ENCODE measurements at places on chromosomes 4 and X.

- H3K27me3 ChIP-seq: no peaks in the 10 kb centered on the region
- H3K4me3 ChIP-seq: no peak overlapping the region
- DNase-seq: no peak
- H3K36me3 ChIP-seq: no peaks in the 10 kb centered on the region
Observed at GRCh38 chrX:70032792-70033191, 16.9 kb downstream of the AWAT2 start.

GRCh38 chrX:72245461-72246089 is 6.7 kb upstream of the ERCC6L start:
- H3K4me3 ChIP-seq: no peak overlapping the region
- peak; percentile 45 for DNase-seq
- H3K27me3 ChIP-seq: no peaks in the 10 kb centered on the region
- H3K27ac ChIP-seq: no peak overlapping the region
- no peaks in the 10 kb centered on the region for H3K4me1 ChIP-seq

DNA sequence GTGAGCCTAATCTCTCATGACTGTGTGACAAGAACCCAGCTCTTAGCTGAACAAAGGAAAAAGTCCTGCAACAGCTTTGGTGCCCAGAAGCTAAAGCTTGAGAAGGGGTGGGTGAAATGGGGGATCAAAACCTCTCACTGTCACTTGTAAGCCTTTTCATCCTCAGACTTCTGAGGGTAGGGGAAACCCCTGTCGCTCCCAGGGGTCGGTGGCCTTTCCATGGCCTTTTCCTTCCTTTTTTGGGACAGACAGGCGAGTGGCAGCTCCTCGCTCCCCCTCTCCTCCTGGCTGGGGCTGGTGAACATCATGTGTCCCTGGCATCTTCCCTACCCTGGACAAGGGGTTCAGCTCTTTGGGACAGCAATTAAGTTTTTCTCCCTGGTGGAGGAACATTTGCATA is 78.2 kb downstream of the FAM47A start:
- H3K36me3 ChIP-seq: no peaks in the 10 kb centered on the region
- peaks cover 17% of the 10 kb centered on the region for H3K4me1 ChIP-seq
- no peak overlapping the region for H3K27ac ChIP-seq
- DNase-seq: no peak
- H3K27me3 ChIP-seq: no peaks in the 10 kb centered on the region

DNA sequence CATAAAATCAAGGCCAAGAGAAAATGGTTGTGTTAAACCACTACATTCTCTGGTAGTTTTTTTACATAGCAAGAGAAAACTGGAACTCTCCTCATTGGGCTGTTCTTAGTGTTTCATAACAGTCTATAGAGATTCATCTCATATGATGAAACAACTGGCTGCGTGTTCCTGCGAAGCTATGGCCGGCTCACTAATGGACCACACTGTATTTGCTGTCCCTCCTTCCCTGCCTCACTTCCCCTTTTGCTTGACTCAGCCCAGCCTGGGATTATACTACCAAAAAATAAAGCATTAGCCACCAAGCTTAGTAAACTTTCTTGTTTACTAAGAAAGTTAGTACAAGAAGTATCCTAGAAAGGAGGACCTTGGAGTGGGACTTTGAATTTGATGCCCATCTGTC is 31.6 kb upstream of the LSM6 start:
- H3K36me3 ChIP-seq: no peaks in the 10 kb centered on the region
- peaks cover 28% of the 10 kb centered on the region for H3K27me3 ChIP-seq
- H3K4me3 ChIP-seq: no peak overlapping the region
- no peaks in the 10 kb centered on the region for H3K4me1 ChIP-seq
- no peak overlapping the region for H3K27ac ChIP-seq

- H3K4me1 ChIP-seq: no peaks in the 10 kb centered on the region
- H3K27ac ChIP-seq: no peak overlapping the region
- H3K4me3 ChIP-seq: no peak overlapping the region
- H3K36me3 ChIP-seq: no peaks in the 10 kb centered on the region
- no peak for DNase-seq
Observed at GRCh38 chrX:9071031-9071650, 37.2 kb upstream of the FAM9B start.

DNA sequence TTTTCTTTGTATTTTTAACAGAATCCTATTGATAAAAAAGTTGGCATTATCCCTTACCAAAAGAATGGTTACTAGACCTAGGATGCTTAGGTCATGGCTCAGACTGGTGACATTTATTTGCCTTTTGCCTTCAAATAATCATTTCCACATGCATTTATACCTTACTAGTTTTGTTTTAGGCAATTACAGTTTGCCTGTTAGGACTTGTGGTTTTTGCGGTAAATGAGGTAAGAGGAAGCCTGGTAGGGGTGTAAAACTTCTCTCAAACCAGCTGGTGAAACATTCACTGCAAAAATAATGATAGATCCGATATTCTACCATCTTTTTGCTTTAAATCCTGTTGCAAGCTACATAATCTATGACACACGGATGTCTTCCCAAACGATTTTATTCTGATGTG is 12.1 kb downstream of the LAMP2 start:
- no peak for DNase-seq
- H3K27ac ChIP-seq: no peak overlapping the region
- no peaks in the 10 kb centered on the region for H3K27me3 ChIP-seq
- peaks cover 3% of the 10 kb centered on the region for H3K36me3 ChIP-seq
- H3K4me1 ChIP-seq: peaks cover 18% of the 10 kb centered on the region

GRCh38 chr4:110159541-110159940 is 38.9 kb downstream of the ELOVL6 start:
- H3K36me3 ChIP-seq: peaks cover 2% of the 10 kb centered on the region
- H3K27me3 ChIP-seq: no peaks in the 10 kb centered on the region
- no peak overlapping the region for H3K27ac ChIP-seq
- H3K4me3 ChIP-seq: no peak overlapping the region
- H3K4me1 ChIP-seq: peaks cover 28% of the 10 kb centered on the region
- DNase-seq: no peak

DNA sequence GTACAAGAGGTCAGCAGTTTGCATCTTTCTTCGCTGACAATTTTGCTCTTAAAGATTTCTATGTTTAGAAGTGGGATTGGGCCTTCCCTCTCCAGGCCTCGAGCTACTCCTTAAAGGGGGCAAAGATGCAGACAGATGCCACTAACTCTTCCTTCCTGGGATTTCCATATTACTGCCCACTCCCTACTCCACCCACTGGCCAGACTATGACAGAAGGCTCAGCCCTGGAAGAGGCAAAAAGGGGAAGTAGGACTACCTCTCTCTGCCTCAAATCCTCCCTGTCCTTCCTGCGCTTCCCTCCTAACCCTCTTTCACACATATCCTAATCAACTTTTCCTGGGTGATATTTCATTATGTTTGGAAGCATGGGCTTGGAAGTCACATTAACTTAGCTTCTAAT is 58.3 kb downstream of the EVC2 start:
- H3K36me3 ChIP-seq: peaks cover 33% of the 10 kb centered on the region
- H3K27ac ChIP-seq: no peak overlapping the region
- no peak overlapping the region for H3K4me3 ChIP-seq
- no peaks in the 10 kb centered on the region for H3K4me1 ChIP-seq
- DNase-seq: no peak

GRCh38 chr4:175280153-175280552 is 362.0 kb downstream of the ADAM29 start:
- H3K36me3 ChIP-seq: no peaks in the 10 kb centered on the region
- H3K27me3 ChIP-seq: no peaks in the 10 kb centered on the region
- no peak overlapping the region for H3K27ac ChIP-seq

DNA sequence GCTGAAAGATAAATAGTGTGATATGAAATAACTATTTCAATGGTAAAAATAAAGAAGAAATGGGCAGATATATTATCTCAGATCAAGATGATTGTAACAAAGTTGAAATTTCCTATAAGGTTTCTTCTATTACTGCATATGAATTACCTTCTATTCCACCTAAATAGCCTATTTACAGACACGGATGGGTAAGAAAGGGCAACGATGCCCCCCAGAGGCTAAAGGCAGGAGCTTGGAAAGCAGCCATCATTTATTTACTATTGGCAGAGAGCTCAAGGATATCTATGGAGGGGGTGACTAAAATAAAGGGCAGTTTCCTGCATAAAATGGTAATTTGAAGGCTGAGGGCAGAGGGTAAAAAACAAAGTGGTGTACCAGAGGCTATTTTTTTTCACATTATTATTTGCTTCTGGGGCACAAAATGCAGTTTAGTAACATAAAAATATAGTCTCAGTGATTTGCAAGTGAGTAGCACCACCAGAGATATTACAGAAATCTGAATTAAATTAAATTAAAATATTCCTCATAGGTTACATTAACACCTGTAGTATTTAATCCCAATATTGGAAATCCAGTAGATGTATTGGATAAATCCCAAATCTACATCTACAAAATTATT is 123.1 kb downstream of the BTC start:
- H3K27me3 ChIP-seq: peaks cover 28% of the 10 kb centered on the region
- no peak overlapping the region for H3K27ac ChIP-seq
- DNase-seq: no peak
- H3K4me1 ChIP-seq: peaks cover 3% of the 10 kb centered on the region
- H3K36me3 ChIP-seq: no peaks in the 10 kb centered on the region

DNA sequence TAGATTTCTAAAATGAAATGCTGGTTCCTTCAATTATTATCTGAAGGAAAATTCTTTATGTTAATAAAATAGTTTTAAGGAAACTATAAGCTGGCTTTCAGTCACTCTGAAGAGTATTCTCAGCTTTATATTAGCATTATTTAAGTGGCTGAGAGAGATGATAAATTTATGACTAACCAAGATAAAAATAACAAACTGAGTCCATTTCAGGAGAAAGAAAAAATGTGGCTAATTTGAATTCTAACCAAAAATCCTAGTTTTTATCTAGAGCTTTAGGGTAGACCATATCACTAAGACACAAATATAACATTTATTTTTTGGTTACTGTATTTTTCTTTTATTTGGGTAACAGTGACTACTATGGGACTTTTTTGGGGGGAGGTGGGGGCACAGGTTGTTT is 59.4 kb upstream of the NAP1L5 start:
- DNase-seq: no peak
- no peak overlapping the region for H3K4me3 ChIP-seq
- H3K27ac ChIP-seq: no peak overlapping the region
- H3K36me3 ChIP-seq: peaks cover 6% of the 10 kb centered on the region

GRCh38 chrX:84956304-84956703 is 47.4 kb upstream of the APOOL start:
- no peak for DNase-seq
- H3K36me3 ChIP-seq: no peaks in the 10 kb centered on the region
- no peaks in the 10 kb centered on the region for H3K27me3 ChIP-seq
- no peaks in the 10 kb centered on the region for H3K4me1 ChIP-seq

GRCh38 chr4:5793514-5793913 is 82.5 kb downstream of the EVC start:
- no peak overlapping the region for H3K27ac ChIP-seq
- H3K27me3 ChIP-seq: no peaks in the 10 kb centered on the region
- H3K4me3 ChIP-seq: no peak overlapping the region
- DNase-seq: no peak
- peaks cover 32% of the 10 kb centered on the region for H3K36me3 ChIP-seq

GRCh38 chrX:129462707-129463106 is 60.6 kb downstream of the SMARCA1 start:
- H3K27ac ChIP-seq: no peak overlapping the region
- H3K36me3 ChIP-seq: peaks cover 19% of the 10 kb centered on the region
- no peaks in the 10 kb centered on the region for H3K4me1 ChIP-seq
- no peaks in the 10 kb centered on the region for H3K27me3 ChIP-seq
- DNase-seq: no peak
- H3K4me3 ChIP-seq: no peak overlapping the region

GRCh38 chrX:23938690-23939089 is 30.9 kb downstream of the CXorf58 start:
- H3K4me3 ChIP-seq: no peak overlapping the region
- H3K36me3 ChIP-seq: no peaks in the 10 kb centered on the region
- no peak for DNase-seq
- no peak overlapping the region for H3K27ac ChIP-seq
- peaks cover 12% of the 10 kb centered on the region for H3K4me1 ChIP-seq
- H3K27me3 ChIP-seq: no peaks in the 10 kb centered on the region

GRCh38 chr4:95439896-95440295 is 108.9 kb downstream of the UNC5C start:
- H3K27me3 ChIP-seq: no peaks in the 10 kb centered on the region
- no peak overlapping the region for H3K27ac ChIP-seq
- H3K36me3 ChIP-seq: peaks cover 5% of the 10 kb centered on the region
- no peak overlapping the region for H3K4me3 ChIP-seq
- no peak for DNase-seq

DNA sequence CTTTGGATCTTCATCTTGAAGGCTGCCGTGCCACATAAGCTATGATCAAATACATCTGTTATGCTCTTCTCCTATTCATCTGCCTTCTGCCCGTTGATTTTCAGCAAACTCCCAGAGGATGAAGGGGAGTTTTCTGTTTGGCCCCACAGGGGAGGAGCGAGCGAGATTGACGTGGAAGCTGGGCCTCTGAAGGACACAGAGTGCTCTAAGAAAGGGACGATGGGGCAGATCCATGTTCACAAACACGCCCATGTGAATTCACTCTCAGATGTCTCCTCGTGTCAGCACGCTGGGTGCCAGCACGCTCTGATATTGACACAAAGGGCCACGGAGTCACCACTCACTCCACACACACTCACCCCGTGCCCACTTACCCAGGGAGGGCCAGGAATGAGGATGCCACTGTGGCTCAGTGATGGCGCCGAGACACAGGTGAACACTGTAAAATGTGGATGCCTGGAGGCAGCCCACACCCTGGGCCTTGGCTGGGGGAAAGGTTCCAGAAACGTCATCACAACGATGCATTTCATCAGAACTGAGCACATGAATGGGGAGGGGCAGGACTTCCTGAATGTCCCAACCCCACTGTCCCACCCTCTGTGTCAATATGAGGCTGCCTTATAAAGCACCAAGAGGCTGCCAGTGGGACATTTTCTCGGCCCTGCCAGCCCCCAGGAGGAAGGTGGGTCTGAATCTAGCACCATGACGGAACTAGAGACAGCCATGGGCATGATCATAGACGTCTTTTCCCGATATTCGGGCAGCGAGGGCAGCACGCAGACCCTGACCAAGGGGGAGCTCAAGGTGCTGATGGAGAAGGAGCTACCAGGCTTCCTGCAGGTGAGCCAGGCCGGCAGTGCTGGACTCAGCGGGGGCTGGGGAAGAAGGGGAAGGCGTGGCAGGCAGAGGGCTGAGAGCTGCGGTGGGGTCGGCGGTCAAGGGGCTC is at the start of gene S100P:
Gene S100P (plus strand): TSS at position 648 of the 946 bp plus-strand sequence. CDS start 55 bp downstream, at position 703.
- H3K4me3 ChIP-seq: no peak within 1 kb of the TSS
- no peaks in the 10 kb centered on the region for H3K27me3 ChIP-seq
- H3K36me3 ChIP-seq: peaks cover 3% of the 10 kb centered on the region
